ENCODE measurements at places on chromosomes 12 and 14.
A peak's percentile ranks its signal among the peaks of the same experiment; 100 is the strongest.

DNA sequence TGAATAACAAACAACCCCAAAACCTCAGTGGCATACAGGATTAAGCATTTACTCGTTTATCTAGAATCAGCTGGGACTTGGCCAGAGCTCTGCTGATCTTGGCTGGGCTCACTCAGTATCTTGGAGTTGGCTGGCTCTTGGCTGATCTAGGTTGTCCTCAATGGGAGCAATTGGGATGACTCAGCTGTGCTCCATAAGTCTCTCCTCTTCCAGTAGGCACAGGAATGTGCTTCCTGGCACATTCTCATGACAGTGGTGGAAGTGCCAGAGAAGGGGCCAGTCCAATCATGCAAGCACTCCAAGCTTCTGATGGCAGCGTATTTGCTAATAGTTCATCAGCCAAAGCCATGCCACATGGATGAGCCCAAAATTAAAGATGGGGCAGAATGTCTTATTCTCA lies 41.7 kb upstream of the ANO4 start:
- no peak for DNase-seq

DNA sequence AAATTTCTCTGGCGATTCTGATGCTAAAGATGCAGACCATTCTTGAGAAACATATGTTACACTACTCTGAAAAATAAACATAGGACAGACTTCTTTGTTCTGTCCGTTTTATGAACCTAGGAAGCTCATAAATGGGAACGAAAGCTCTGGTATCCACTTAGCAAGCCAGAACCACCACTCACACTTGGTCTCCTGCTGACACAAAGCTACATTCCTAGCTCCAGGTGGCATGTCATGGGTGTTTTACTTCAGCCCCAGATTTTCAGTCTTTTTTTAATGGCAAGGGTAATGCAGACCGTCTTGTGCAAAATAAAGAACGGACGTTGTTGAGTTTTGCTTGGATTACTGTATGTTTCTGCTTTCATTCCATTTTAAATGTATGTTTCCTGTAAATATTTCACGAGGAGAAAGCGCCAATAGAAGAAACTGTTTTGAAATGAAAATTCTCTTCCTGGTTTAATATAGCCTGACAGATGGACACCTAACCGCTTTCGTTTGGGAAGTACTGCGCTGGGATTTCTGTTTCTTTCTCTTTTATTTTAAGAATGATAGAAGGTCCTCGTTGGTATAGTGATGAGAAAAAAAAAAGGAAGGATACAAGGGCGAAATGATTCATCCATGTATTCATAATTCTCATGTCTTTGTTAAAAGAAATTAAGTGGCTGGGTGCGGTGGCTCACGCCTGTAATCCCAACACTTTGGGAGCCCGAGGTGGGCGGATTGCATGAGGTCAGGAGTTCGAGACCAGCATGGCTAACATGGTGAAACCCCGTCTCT lies 871 bp upstream of the COQ5 start:
- peak; percentile 62 for DNase-seq

DNA sequence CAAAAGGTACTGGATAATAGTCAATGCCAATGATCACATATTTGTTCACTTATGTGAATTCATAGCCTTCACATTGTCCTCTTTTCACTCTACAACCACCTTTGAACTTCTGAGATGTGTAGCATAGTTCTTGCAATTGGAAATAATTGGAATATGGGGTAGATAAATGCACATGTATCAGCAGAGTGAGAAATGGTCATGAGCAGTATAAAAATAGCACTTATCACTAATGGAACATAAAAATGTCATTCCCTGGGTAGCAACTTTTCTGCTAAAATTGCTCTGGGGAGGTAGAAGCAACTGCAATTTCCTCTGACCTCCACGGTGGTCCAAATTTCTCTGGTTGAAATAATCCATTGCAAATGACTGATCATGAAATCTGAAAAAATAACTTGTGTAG lies 1785.7 kb upstream of the FLRT2 start:
- DNase-seq: no peak

DNA sequence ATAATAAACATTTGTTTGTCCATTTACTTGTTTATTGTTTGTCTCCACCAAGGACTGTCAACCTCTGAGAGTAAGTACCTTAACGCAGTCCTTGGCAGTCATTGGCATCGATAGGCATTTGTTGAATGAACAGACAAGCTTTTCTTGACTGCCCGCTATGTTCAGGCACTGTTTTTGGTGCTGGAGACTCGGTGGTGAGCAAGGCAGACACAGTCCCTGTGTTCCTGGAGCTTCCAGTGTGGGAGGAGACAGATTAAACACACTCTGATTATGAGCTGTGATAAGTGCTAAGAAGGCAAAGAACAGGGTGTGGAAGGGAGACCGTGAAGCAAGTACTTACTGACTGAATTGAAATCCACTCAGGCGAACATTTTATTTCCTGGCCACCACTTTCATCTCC lies 1.2 kb downstream of the ATP6V0A2 start:
- no peak for DNase-seq

- no peak for DNase-seq
Measured at GRCh38 chr14:38366374-38366773, 110.5 kb upstream of the CLEC14A start.

- peak; percentile 64 for DNase-seq
Measured at GRCh38 chr12:113228394-113229028, 7.2 kb downstream of the TPCN1 start.

DNA sequence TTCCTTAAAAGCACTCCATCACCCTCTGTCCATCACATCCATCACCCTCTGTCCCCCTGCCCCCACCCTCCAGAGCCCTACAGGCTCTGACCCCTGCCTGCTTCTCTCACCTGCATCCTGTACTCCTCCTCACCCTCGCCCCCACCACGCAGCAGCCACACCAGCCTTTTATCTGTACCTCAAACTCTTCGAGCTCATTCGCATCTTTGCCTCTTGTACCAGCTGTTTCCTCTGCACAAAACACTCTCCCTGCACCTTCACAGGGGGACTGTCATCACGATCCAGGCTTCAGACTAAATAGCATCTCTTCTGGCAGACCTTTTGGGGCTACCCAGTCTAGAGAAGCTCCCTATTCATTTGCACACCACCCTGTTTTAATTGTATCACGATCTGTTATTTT lies 24.1 kb downstream of the TMEM229B start:
- no peak for DNase-seq

DNA sequence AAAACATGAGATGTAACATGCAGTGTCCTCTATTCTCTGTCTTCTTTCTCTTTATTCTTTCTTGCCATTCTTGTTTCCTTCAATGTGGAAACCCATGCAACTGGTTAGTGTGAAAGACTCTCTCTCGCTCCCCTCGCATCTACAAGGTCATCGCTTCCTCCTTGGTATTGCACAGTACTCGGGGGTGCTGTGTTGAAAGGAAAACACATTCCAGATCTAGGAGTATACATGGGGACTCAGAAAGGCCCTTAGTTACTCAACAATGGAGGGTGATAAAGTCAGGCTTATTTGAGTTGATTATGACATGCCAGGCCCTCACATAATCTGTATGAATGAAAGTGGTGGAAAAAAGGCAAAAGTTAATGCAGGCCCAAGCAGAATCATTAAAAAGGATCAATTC lies 75.5 kb upstream of the OVCH1 start:
- DNase-seq: no peak

- DNase-seq: no peak
Measured at GRCh38 chr14:35287431-35288013, 4.7 kb upstream of the PSMA6 start.

DNA sequence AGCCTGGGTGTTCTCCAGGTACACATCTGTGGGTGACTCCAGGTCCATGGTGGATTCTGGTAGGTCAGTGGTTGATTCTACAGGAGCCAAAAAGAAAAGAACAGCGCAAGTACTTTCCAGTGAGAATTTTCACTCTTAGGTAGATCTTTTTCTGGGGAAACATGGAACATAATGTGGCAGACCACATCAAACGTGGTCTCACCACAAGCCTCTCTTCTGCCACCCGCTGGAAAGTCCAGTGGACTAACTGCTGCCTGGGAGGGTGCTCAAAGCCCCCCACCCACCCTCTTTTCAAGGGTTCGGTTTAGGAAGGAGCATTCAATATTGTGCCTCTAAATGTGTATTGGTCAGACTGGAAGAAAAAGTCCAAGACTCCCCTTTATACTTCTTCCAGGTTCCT lies 36.1 kb upstream of the PRB2 start:
- no peak for DNase-seq

DNA sequence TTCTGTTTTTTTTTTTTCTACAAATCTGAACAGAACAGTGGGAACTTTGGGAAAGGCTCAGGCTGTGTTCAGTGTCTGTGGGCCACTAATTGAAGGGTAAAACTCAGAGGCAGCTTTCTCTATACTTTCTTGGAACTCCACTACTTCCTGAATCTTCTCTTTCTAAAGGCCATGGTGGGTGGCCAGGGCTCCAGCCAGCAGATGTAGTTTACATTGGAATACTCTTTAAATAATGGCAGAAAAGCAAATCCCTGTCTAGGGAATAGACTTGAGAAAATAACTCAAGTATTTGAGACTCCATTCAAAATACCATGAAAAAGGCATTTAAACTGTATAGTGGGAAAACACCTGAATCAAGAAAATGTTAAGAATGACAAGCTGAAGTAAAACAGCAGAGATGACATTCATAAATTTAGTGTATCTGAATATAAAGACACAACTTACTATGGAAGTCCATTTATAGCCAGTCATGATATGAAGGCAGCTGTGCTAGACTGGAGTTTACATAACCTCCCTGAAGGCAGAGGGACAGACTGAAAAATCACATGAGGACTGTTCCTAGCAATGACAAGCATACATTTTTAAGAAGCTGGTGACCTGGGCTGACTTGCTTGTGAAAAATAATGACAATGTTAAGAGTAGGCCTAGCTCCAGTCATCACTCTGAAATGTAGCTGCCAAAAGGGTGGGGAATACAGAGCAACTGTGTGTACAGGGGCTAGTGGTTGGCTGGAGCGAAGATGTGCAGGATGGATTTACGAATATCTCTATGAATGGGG lies 168.6 kb downstream of the STXBP6 start:
- peak; percentile 73 for DNase-seq

DNA sequence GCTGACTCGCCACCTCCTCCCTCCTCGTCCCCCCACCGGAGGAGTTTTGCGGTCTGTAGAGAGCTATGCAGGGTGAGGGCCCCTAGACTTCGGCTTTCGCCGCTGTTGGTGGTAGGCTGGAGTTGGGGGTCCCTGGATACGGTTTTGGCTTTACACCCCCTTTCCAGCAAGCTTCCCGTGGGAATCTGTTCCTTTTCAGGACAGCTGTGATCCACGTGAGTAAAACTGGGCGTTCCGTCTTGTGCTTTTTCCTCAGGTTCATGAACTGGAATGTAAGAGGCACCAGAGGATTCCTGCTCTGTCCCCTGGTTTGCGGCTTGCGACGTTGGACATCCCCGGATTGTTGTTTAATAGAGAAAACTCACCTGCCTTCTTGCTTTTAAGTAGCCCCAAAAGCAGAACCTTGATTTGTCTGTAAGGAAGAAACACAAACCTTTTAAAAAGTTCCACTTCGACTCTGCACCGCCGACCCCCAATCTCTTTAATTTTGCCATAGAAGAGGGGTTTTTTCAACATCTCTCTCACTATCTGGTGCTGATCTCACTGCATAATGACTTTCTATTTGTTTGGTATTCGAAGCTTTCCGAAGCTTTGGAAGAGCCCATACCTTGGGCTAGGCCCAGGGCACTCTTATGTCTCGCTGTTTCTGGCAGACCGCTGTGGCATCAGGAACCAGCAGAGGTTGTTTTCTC lies 490 bp downstream of the PRORP start:
- no peak for DNase-seq

- DNase-seq: no peak
Measured at GRCh38 chr14:96497586-96497985, 4.6 kb upstream of the PAPOLA start.

DNA sequence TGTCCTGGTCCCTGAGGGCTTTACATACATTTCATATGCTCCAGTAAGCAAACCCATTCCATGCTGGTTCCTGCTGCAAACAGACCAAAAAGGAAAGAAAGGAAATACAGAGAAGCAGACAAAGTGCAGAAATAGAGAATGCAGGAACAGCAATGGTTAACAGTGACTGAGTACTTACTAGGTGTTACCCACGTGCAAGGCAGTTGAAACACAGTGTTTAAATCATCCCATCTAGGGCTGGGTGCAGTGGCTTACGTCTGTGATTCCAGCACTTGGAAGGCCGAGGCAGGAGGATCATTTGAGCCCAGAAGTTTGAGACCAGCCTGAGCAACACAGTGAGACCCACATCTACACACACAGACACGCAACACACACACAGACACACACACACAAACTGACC lies 21.2 kb upstream of the NINJ2 start:
- no peak for DNase-seq

- no peak for DNase-seq
Measured at GRCh38 chr12:107032266-107032665, 45.3 kb upstream of the MTERF2 start.

- no peak for DNase-seq
Measured at GRCh38 chr12:96371790-96372699, 28.2 kb downstream of the CDK17 start.

DNA sequence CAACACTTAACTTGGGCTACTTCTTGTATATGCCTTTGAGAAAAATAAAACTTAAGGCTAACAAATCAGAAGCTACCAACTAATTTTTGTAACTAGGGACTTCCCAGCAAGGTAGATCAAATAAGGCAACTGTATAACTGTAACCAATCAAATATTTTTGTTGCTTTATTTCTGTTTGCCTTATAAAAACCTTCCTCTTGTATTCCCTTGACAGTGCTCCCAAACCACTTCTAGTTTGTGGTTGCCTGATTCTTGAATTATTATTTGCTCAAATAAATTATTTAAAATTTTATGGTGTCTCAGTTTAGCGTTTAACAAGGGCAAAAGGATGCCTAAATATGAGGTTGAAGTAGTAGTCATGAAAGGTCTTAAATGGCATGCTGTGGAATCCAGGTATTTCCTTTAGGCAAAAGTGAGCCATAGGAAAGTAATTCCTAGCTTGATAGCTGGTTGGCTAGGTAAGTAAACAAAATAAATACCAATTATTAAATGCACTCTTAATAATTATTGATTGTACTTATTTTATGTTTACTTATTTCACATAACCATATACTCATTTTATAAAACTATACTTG lies 632.6 kb downstream of the RPL10L start:
- DNase-seq: no peak

GRCh38 chr12:83666690-83667089 lies 980.0 kb downstream of the TMTC2 start:
- no peak for DNase-seq

DNA sequence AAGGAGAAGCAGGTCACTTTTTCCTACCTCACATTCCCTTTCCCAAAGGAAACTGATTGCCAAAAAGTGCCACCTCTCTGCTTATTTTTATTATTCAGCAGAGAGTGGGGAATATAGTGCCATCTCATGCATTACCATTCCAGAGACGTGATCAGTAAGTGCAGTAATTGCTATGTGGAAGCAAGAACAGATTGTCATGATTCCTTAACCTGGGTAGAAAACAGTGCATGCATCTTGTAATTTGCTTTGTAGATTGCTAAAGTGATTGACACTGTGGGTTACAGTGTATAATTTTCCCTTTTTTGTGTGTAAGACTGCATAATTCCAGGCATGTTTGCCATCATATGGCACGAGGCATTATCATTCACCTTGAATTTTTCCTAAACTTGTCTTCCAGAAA lies 332.5 kb downstream of the DIO2 start:
- DNase-seq: no peak

- peak; percentile 13 for DNase-seq
Measured at GRCh38 chr12:25323581-25323982, 72.9 kb upstream of the KRAS start.

- peak; percentile 52 for DNase-seq
Measured at GRCh38 chr14:70098250-70098809, 90.4 kb downstream of the SLC8A3 start.
